LHCN-M2 (cell line): ENCODE measurements at places on chromosomes 12 and 14.
A peak's percentile ranks its signal among the peaks of the same experiment; 100 is the strongest.

GRCh38 chr12:110256780-110257431, 24.1 kb upstream of the ATP2A2 start:
- no peak for DNase-seq

GRCh38 chr12:121983536-121984210, 38.0 kb upstream of the BCL7A start:
- no peak for DNase-seq

GRCh38 chr14:52802597-52802996, 11.2 kb upstream of the GNPNAT1 start:
- peak; percentile 68 for DNase-seq

DNA sequence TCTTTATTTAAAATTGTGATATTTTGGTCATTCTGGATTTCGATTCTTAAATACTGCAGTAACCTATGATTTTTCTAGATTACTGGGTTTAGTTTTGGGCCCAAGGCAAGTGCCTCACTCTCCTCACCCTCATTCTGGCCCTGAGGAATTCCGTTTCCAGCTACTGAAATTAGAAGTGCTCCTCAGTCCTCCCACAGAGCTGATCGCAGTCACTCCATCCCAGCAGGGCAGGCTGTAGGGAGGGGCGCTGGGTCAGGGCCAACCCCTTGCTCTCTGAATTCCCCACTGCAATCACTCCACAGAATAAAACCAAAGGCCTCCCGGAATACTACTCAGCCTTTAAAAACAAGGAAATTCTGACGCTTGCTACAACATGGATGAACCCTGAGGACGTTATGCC, 66.5 kb upstream of the DIO3 start:
- no peak for DNase-seq

GRCh38 chr12:28222081-28222700, 31.9 kb downstream of the CCDC91 start:
- DNase-seq: no peak

- no peak for DNase-seq
Observed at GRCh38 chr14:101320396-101320795, 240.9 kb upstream of the DIO3 start.

- no peak for DNase-seq
Observed at GRCh38 chr14:50476134-50476533, 56.2 kb downstream of the MAP4K5 start.

DNA sequence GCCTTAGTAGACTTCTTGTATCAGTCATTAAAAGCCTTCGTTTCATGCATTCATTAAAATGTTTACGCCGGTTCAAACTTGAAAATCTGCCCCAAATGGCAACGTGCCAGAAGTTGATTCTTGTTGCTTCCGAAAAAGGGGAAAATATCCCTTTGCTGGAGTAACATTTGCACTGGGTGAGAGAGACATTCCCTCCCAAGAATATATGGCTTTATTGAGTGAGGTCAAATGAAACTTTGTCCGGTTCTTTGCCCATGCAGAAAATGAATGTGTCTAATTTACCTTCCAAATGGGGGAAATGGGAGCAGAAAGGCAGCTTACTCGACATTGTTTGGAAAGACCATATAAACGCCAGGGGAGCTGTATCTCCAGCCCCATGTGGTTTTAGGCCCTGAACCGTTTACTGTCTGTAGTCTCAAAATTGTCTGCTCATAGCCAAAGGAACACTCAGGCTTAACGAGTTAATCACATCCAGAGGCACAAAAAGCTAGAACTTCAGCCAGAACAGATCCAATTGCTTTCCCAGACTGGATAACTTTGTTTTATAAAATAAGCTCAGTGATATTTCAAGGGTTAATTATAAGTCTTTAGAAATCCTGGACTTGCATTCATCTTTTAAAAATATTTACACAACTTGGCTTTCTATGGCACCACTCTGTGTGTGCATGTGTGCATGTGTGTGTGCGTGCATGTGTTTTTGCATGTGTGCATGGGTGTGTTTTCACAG, 2.9 kb upstream of the EMP1 start:
- DNase-seq: no peak

- DNase-seq: no peak
Observed at GRCh38 chr12:110578694-110579534, 4.2 kb downstream of the PPTC7 start.

- peak; percentile 84 for DNase-seq
Observed at GRCh38 chr14:29663281-29663801, 264.3 kb downstream of the PRKD1 start.

GRCh38 chr12:105933671-105934665, 204.8 kb downstream of the NUAK1 start:
- DNase-seq: peak; percentile 89

DNA sequence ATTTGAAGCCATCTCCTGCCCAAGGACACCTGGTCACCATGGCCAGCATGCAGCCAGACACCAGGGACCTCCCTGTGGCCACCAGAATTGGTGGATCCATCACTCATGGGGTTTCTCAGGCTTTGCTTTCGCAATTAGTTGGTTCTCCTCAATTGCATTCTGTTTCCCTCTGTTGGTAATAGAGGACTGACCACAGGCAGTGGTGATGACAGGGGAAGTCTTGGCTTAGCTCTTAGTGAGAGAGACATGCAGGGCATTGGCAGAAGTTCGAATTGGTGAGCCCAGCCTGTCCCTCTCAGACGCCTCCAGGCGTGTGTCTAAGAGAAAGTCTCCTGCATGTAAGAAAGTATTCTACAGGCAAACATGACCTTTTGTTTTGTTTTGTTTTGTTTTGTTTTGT, 21.3 kb downstream of the HCAR2 start:
- peak; percentile 57 for DNase-seq

DNA sequence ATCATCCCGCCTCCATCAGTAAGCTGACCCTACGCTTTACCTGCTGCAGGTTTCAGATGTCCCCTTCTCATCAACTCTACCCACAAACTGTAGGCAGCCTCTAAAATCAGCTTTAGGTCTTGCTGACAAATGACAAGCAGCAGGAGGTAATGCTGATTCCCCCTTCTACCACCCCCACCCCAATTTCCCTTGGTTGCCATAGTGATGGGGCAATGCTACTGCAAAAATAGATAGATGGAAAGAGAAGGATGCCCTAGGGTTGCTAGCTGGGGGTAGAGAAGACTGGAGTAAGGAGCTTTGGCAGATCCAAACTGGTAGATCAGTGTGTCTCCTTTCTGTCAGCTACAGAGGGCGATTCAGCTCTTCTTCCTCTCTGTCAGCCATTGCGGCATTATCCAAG, 19.8 kb upstream of the PDE1B start:
- DNase-seq: no peak

DNA sequence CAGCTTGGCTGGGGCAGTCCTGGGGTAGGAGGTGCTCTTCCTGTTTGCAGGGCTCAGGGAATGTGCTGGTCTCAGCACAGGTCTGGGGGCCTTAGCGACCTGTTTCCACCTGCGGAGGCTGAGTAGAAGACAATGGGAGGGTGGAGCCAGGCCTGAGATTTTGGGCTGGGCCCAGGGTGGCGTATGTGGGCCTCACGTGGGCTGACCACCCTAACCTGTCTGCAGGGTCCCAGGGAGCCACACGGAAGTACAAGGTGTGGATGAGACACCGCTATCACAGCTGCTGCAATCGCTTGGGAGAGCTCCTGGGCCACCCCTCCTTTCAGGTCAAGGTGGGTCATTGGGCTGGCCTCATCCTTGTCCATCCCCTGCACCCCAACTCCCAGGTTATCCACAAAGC, 1.1 kb downstream of the NOC4L start:
- no peak for DNase-seq

GRCh38 chr14:79724934-79725717, 486.2 kb downstream of the DIO2 start:
- no peak for DNase-seq

DNA sequence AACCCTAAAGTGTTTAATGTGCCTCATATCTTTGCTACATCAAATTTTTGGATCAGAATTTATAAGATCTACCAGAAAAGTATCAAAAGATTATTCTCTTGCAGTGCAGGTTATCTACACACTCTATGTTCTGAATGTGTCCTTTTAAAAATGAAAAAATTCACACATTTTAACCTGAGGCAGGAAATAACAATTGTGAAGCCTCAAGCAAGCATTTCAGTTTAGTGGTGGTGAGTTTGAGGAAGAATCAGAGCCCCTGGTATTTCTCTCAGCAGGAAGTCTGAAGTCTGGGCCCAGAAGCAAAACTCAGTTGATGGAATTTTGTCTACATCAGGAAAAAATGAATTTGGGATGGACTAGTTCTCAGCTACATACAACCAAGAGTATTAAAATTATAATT, 137.0 kb upstream of the PZP start:
- DNase-seq: no peak

DNA sequence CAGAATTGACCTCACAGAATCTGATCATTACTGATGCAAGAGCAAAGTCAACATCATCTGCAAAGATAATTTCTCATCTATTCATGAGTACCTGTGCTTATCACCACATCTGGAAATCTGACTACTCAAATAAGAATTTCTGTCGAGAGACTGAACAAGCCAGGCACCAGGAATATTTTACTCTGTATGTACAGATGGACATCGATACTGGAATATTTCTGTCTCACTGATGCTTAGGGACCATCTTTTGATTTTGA, 105.2 kb downstream of the BICD1 start:
- DNase-seq: no peak

- DNase-seq: no peak
Observed at GRCh38 chr12:89707703-89708564, 704 bp downstream of the ATP2B1 start.

GRCh38 chr12:72228424-72228823, 43.7 kb upstream of the TRHDE start:
- no peak for DNase-seq

GRCh38 chr12:103844305-103844704, 3.3 kb upstream of the NT5DC3 start:
- DNase-seq: no peak

GRCh38 chr12:24947541-24948419, 1.1 kb downstream of the BCAT1 start:
- DNase-seq: no peak

DNA sequence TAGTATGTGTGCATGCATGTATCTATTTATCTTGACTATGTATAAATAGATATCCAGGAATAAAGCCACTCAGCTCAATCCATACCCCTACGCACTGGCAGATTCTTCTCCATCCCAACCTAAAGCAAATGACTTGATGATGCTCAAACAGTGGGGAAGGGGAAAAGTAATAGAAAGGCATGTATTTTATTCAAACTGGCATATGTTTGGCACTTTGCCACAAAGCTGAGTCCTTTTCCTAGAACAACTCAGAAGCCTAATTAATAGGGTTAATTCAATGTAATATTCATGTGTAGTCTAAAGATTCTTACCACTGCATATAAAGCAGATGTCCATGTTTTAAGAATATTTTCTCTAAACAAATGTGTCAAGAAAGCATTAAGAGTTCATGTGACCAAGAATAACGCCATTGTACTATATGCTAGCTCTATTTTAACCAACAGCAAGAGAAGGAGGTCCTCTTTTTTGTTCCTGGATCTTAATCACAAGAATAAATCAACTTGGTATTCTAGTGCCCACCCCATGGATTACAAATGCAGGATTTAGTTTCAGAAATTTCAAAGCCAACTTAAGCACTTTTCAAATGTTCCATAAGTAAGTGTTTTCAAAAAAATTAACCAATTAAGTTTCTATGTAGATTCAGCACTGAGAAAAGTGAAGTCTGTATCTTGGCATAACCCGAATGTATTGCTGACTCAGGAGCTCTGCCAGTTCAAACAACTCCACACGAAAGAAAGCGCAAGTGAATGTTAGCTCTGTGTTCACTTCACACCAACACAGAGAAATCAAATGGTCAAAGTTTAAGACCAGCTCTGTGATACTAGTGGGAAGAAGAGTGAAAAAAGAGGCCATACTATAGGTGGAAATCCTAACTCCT, 233.6 kb downstream of the MED13L start:
- DNase-seq: no peak

GRCh38 chr12:72072592-72073212, 134.1 kb downstream of the TPH2 start:
- no peak for DNase-seq

DNA sequence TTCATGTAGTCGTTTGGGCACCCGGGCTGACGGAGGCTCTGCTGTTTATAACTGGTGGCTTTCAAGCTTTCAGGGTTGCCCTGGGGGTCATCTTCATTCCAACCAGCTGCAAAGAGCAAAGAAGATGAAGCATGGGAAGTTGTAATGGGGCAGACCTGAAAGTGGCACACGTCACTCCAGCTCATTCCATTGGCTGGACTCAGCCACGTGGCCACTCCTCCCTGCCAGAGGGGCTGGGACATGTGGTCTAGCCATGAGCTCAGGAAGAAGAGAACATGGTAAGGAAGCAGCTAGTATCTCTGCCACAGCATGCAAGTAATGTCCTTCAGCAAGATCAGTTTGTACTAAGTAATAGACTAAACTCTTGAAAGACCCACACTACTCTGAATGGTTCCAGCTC, 51.7 kb upstream of the FERMT2 start:
- no peak for DNase-seq

GRCh38 chr12:3777206-3777809, 24.4 kb upstream of the CRACR2A start:
- peak; percentile 49 for DNase-seq

DNA sequence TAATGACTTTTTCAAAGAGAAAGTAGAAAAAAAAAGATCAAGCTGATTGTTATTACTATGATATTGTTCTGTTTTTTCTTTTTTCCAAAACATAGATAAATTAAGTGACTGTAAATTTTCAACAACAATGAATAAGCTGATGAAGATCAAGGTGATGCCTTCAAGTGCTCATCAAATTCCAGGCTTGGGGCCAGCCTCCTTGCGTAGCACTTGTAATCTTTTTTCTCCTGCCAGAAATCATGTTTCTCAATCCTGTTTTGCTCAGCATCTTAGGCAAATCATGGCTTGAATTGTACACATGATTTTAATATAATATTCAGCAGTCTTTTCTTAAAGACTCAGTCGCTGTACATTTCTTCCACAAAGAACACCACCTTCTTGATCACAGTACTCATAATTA, 333.2 kb downstream of the NPAS3 start:
- DNase-seq: no peak

DNA sequence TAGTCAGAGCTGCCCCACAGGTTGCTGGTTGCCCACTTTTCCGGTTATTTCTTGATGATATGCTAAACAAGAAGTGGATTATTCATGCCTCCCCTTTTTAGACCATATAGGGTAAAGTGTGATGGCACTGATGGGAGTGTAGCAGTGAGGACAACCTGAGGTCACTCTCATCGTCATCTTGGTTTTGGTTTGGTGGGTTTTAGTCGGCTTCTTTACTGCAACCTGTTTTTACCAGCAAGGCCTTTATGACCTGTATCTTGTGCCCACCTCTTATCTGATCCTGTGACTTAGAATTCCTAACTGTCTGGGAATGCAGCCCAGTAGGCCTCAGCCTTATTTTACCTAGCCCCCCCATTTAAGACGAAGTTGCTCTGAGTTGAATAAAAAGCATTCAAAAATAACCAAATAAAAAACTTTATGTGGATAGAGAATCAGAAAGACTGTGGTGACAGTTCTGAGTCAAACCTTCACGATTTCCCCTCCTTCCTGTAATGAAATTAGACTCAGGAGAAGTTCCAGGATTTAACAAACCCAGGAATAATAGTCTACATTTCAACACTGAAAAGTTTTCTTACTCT, 144.2 kb downstream of the PAWR start:
- peak; percentile 11 for DNase-seq
